ENCODE measurements at places on chromosomes 11 and 22.

GRCh38 chr22:40363059-40363458 is 7.3 kb upstream of the SGSM3 start:
- DNase-seq, result no peak

DNA sequence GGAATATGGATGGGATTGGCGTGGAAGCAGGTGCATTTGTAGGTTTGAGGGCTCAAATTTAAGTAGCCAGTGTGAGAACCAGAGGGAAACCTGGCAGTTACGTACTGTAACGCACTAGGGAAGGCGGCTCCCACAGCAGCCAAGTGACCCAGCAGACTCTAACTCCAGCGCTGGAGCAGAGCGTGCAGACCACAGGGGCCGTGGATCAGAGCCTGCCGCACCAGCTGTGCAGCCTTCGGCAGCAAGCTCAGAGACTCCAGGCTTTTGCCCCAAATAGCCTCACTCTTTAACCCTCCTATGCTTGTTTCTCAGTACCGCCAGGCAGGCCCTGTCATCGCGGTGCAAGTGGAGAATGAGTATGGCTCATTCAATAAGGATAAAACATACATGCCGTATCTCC is 12.3 kb downstream of the GLB1L3 start:
- no peak for DNase-seq

- DNase-seq, result no peak
Measured at GRCh38 chr11:16792426-16792825, 54.0 kb downstream of the C11orf58 start.

GRCh38 chr11:19407677-19408270 is 167.0 kb upstream of the E2F8 start:
- DNase-seq, result no peak

DNA sequence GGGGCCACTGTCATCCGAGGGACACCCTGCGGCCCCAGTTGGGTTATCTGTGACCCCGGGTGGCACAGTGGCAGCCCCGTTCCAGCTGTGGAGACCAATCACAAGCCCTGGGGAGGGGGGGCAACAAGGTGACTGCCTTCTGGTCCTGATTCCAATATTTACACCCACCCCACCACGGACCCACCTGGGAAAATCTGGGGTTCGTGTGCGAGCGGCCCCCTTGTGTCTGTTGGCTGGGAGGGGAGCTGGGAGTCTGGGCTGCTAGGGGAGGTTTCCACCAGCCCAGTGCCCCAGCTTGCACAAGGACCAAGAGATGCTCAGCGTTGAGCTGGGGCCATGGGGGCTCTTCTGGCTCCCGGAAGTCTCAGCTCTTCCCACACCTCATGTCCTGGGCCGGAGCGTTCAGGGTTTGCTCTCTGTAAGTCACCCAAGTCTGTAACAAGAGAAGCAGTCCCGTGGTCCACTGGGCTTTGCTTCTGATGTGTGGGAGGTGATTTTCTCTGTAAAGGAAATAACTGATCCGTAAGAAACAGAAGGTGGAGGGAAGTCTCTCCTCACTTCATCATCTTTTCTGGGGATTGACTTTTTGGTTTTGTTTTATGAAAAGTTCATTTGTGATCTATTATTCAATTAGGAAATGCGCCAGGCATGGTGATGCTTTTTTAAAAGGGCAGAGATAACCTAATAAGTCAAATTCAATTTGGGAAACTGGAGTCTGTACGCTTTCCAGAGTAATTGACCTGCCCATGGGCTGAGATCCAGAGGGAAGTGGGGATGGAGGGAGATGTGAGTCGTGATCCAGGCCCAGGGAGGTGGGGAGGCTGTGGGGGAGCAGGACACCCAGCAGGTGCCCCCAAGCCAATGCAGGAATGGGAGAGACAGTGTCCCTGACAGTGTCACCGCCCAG is 22.4 kb upstream of the GAL start:
- no peak for DNase-seq

GRCh38 chr11:36012979-36013378 is 69.1 kb downstream of the LDLRAD3 start:
- DNase-seq, result no peak

GRCh38 chr11:83408946-83409345 is 122.8 kb upstream of the CCDC90B start:
- no peak for DNase-seq

GRCh38 chr11:111462329-111462728 is 49.9 kb downstream of the BTG4 start:
- no peak for DNase-seq

DNA sequence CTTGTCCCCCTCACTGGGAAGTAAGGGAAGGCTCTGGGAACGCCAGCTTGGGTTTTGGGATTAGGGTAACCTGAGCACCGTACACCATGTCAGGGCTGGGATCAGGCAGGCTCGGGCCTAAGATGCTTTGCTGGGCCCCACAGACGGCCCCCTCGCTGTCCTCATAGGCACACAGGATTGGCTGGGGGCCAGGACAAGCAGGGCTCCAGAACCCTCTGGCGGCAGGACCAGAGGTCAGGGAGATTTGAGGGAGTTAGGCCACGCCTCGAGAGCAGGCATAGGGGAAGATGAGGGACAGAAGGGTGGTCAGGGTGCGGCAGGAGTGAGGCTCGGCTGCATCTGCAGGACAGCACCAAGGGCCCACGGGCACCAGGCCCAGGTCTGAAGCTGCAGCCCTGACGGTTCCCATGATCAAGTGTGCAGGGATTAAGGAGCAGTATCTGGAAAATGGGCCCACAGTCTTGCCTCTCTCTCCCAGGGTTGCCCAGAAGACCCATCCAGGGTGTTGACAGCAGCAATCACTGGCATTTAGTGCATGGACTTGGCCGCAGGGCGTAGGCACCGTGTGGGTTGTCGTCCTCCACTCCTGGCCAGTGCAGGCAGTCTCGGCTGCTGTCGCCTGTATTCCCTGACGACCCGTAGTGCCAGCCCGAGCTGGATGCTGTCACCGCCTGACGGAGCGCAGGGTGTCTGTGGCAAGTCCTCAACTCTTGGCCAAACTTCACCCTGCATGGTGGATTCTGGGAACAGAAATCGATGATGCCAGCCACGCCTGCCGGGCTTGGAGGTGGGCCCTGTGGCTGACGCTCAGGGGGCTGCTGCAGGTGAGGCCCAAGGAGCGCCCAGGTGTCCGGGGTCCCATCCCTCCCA is 15.7 kb upstream of the GNB1L start:
- DNase-seq, result no peak

DNA sequence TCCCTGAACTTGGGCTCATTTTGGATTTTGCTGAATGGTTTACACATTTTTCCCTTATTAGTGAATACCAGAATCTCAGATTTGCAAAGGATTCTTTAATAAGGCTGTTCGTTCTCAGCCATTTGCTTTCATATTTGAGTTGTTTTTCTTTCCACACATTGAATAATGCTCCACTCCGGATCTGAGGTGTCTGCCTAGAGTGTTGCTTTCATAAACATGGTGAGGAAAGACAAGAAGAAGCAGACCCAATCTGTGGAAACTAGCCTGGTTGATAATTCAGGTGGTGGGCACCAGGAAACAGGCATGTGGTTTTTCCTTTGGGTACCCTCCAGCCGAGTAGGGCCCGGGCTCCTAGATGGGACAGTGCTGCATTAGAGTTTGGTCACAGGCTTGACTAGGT is 35.0 kb downstream of the LDLRAD3 start:
- no peak for DNase-seq

- no peak for DNase-seq
Measured at GRCh38 chr22:49365910-49366309, 461.8 kb downstream of the BRD1 start.

DNA sequence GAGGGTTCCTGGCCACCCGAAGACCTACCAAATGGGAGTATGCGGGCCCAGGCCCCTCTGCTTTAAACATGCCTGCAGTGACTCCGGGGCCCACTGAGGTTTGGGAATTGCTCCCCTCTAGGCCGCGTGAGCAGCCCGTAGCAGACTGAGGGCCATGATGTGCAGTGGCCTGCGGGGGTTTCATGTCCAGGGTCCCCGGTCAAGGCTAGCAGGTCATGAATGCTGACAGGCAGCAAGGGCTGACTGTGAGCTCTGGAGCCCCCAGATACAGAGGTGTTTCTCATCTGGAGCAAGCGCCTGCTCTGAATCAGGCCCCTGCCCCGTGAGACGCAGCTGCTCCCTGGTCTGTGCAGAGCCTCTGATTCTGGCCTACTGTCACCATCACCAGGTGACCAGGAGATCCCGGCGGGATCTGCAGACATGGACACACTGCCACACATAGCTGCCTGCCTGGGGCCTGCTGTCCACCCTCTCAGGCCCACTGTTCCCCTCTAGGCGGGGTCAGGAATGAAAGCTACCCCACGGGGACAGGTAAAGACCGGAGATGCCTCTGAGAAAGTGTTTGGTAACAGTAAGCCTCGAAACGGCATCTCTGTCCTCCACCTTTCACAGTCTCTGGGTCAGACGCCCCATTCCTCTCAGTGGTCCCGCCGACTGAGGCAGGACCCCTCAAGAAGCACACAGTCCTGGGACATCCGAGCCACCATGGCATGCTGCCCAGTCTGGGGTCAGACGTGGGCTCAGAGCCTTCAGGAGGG is 73.3 kb downstream of the PARVB start:
- DNase-seq, result no peak

All from suppressor macrophage treated with lipopolysaccharide for 1 hour (primary cell).